HCT116 (cell line): ENCODE measurements at places on chromosomes 3 and 15.

DNA sequence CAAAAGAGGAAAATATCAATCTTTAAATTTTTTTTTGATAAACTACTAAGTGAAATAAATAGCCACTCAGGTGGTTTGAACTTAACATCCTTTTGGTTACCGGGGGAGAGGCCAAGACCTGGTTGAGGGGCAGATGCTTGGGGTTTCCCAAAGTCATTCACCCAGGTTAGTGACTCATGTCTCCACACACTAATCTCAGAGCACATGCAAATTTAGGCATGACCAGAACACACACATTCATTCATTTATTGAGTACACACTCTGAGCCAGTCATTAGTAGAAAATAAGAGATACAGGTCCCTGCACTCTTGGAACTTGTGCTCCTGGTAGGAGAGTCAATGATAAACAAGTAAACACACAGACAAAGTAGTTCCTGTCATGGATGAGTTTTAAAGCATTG is 7.3 kb downstream of the ILDR1 start:
- DNase-seq, result no peak

- DNase-seq, result no peak
These were observed 147.5 kb upstream of the VEPH1 start for GRCh38 chr3:157650699-157651098.

DNA sequence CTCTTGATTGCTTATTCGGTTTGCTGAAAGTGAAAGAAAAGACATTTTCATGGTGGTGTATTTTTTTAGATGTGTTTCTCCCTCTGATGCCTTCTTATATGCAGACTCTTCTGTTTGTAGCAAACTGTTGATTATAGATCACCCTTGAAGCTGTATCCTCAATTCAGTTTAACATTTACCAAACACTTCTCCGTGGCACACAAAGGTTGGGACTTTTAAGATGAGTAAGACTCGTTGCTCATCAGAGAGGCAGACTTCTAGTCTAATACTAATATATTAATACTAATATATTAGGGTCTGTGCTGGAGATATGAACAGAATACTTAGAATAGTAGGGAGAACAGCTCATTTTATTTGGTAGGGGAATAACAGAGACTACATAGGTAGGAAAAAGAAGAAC is 32.8 kb downstream of the RASA2 start:
- no peak for DNase-seq

- DNase-seq, result no peak
These were observed 15.5 kb downstream of the ZNF774 start for GRCh38 chr15:90367576-90367975.
